ENCODE measurements at places on chromosomes 4 and X.

- peak; percentile 23 for DNase-seq
These were observed 32.0 kb upstream of the FHL1 start for GRCh38 chrX:136115126-136115903.

DNA sequence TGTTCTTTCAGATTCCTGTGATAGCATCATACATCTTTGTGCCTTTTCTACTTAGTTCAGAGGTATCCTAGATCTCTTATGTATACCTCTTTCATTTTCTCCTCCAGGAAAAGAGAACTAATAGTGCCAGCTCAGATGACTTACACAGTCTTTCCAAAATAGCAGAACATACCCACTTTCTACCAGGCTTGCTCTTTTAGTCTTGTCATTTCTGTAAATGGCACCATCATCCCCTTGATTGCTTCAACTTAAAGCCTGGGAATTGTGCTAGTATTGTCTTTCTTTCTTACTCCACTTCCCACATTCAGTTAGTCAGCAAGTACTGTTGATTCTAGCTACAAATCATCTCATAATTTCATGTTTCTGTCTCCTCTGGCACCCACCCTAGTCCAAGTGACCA is 5.1 kb downstream of the APEX2 start:
- DNase-seq = no peak

DNA sequence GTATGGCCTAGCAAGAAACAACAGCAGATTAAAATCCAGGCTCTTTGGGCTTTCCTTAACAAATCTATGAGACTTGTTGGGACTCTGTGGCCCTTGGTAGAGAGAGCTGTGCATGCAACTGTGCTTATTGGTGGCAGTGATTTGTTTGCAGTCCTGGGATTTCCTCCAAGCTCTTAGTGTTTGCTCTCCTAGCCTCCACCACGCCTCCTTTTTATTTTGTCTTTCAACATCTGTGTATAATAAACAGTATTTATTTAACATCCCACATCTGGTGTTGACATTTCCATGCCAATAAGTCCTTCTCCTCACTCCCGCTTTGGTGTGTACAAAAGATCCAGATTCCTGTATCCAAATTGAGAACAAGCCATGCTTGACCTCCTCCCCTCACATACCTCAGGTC is 3.1 kb downstream of the TNMD start:
- no peak for DNase-seq

GRCh38 chr4:151796106-151796505 is 35.3 kb upstream of the GATB start:
- no peak for DNase-seq

All from NB4 (cell line).